ENCODE measurements at places on chromosomes 4 and X.
A peak's percentile ranks its signal among the peaks of the same experiment; 100 is the strongest.

DNA sequence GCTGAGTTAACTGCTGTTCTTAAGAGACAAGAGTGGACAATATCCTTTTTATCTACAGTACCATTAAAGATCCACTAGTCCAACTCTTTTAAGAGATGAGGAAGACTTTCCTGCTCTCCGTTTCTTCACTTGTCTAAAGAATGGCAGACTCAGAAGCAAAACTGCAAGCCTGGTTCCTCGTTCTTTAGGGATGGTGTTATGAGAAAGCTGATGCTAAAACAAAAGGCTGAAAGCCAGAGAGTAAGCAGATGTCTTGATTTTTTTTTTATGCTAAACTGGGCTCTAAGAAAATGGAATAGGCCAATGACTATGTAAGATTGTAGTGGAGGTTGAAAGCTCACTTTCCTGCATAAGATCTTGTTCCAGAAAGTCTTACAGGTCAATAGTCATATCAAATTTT, 78.1 kb downstream of the CNGA2 start:
- no peak for DNase-seq

DNA sequence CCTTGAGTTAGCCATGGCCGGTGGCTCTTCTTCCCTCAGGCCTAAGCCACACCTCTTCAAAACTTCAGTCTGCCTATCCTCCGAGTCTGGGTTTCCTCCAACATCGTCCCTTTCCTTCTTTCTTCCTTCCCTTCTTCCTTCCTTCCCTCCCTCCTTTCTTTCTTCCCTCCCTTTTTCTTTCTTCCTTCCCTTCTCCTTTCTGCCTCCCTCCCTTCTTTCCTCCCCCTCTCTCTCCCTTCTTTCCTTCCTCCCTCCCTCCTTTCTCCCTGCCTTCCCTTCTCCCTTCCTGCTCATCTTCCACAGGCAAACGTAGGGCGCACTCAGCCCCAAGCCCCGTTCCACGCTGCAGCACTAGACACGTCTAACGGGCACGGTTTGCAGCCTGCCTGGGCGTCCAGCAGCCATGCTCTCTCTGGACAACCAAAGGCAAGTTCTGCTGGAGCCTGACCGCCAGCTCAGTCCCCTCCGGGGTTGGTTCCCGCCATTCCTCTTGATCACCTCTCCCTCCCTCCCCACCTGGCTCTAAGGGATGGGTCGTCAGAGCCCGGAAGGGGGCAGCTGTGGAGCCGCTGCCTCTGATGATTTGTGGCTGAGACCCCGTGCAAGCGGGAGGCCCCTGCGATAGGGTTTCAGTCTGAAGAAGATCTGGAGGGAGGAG, 34.1 kb upstream of the CLDN24 start:
- DNase-seq: no peak

DNA sequence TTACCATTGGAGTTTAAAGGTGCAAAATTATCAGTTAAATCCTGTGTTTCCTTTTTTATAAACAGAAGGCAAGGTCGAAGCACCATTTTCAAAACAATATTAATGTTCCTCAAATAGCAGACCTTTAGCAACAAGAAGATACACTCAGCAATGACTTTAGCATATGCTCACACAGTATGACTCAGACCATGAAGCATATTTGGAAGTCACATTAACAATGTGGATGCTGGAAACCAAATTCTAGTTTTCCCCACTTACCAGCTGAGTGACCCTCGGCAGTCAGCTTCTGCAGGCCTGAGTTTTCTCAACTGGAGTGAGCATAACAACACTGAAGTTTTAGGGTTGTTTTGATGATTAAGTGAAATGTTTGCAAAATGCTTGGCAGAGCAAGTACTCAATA, 130.5 kb downstream of the ANK2 start:
- peak; percentile 38 for DNase-seq

DNA sequence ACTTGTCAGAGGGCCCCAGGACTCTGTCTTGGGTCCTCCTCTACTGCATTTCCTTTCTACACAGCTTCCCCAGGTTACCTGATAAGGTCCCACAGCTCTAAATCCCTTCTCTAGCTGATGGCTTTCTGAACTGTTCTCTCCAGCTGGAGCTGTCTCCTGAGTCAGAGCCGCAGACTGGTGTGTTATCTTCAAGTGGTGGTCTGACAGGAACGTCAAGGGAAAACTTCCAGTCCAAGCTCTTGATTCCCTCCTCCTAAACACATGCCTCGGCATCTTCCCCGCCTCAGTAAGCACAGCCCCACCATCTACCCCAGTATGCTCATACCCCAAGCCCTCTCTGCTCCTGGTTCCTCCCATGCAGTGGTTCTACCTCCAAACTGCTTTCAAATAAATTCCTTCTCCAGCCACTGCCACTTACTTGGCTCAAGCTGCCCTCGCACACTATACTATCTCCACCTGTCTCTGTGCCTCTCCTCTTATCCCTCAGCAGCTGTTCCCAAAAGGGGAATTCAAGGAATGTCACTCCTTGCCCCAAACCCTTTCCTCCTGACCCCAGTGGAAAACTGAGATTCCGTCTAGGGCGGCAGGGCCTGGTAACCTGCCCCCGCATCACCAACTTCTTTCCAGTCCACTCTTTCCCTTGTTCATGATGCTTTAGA, 17.2 kb upstream of the CENPU start:
- DNase-seq: no peak

GRCh38 chr4:140557831-140558435, 10.8 kb downstream of the UCP1 start:
- no peak for DNase-seq

GRCh38 chr4:146550161-146550560, 28.4 kb upstream of the SLC10A7 start:
- DNase-seq: no peak

DNA sequence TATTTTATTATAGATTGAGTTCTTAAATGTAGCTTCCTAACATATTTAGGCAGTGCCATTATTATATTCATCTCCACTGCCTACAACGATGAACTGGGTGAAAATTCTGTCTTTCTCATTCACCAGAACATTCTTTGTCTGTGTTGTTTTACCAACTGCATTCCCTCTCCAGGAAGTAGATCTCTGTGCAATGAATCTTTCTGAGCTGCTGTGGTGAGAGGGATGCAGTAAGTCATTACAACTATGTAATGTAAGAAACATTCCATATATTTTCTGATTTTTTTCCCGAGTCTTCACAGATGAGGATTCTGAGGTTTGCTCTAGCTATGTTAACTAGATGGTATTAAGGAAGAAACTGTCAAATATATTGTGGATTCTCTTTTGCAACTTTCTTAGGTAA, 811.9 kb upstream of the PCDH7 start:
- DNase-seq: peak; percentile 25

DNA sequence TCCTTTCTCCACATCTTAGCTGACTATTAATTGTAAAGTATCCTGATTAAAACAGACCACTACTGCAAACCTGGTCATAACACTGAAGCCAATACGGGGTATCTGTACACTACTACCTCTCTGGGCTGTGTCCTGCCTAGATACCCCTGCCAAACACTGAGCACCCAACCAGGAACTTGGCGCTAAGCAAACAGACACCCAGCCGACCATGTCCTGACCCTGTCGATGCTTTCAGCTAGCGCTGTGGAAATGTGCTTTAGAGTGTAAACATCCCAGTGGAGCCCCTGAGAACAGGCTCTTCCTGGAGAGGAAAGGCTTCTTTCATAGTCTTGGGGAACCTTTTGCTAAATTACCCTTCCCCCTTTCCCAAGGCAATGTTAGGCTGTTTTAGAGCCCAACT, 52.9 kb downstream of the CCNG2 start:
- DNase-seq: no peak

GRCh38 chr4:120611092-120611491, 311.4 kb downstream of the PRDM5 start:
- no peak for DNase-seq

- DNase-seq: no peak
Measured at GRCh38 chrX:57771689-57772088, 91.6 kb upstream of the NLRP2B start.

DNA sequence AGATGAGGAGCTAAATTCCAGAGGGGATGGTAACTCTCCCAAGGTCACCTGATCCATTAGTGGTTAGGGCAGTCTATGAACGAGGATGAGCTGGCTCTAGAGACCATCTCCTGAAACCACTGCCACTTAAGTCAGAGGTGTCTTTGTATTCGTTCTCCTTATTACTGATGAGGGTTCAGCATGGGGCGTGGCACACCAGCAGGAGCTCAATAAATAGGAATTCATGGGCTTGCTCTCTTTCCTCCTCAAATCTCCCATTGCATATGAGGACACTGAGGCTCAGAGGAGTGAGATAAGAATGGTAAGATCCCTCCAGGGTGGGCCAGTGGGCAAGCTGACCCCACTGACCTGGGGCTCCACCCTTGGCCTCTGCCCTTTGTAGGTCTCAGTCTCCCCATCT, 1.7 kb upstream of the GATA1 start:
- DNase-seq: no peak

DNA sequence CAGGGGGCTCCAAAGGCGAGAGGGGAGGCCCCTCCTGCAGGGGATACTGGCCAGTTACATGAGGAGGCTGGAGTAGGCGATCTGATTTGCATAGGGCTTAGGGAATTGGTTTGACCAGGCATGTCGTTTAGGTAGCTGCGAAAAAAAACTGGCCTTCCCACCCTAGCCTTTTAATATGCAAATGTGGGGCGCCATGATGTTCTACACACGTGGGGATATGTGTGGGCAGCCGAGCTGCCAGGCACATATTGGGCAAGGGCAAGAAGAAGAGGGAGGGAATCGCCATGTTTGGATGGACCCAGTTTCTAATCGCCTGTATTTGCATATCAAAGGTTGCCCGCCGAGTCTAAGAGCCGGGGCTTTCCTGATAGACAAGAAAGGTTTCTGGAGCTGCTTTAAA, 121.3 kb downstream of the PRKX start:
- no peak for DNase-seq

- no peak for DNase-seq
Measured at GRCh38 chr4:6183740-6184139, 16.6 kb downstream of the JAKMIP1 start.

- no peak for DNase-seq
Measured at GRCh38 chr4:35760807-35761206, 483.5 kb downstream of the ARAP2 start.

- no peak for DNase-seq
Measured at GRCh38 chr4:183889190-183889589, 15.9 kb upstream of the STOX2 start.

DNA sequence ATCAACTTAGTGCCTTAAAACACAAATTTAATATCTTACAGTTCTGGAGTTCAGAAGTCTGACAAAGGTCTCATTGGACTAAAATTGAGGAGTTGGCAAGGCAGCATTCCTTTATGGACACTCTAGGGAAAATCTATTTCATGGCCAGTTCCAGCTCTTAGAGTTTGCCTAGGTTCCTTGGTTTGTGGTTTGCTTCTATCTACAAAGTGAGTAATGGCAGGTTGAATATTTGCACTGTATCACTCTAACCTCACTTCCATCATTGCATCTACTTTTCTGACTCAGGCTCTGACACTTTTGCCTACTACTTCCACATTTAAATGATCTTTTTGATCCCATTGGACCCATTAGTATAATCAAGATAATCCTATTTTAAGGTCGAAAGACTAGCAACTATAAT, 64.7 kb upstream of the PCDH10 start:
- DNase-seq: no peak

- no peak for DNase-seq
Measured at GRCh38 chrX:9867753-9868152, 81.5 kb downstream of the SHROOM2 start.

All from fibroblast of skin of abdomen (primary cell).